ENCODE measurements at places on chromosomes 2 and 18.

DNA sequence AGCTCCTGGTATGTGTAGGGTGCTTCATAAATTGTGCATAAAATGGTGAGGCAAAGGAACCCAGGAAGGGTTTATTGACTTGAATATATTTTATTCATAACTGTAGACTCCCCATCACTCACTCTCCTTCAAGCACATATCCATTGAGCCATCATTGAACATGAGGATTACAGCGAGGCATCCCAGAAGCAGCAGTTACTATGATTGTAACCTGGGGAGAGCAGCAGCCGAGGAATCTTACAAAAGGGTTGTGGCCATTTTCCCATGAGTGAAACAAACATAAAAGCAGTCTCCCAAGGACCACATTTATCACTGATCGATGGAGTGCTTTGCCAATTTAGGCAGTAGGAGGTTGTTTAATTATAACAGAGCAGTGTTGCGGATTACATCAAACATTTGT is 183.4 kb downstream of the NCK2 start:
- DNase-seq = no peak

DNA sequence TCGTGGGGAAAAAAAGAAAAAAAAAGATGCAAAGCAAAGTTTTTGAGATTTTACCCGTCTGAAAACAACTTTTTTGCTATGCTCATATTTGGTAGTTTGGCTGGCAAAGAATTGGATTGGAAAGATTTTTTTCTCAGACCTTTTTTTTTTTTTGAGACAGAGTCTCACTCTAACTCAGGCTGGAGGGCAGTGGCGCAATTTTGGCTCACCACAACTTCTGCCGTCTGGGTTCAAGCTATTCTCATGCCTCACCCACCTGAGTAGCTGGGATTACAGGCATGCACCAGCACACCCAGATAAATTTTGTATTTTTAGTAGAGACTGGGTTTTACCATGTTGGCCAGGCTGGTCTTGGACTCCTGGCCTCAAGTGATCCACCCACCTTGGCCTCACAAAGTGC is 56.3 kb upstream of the TANC1 start:
- no peak for DNase-seq

- no peak for DNase-seq
Observed at GRCh38 chr2:186721956-186722355, 28.1 kb downstream of the FAM171B start.

- DNase-seq = no peak
Observed at GRCh38 chr2:135585586-135585985, 54.3 kb downstream of the R3HDM1 start.

DNA sequence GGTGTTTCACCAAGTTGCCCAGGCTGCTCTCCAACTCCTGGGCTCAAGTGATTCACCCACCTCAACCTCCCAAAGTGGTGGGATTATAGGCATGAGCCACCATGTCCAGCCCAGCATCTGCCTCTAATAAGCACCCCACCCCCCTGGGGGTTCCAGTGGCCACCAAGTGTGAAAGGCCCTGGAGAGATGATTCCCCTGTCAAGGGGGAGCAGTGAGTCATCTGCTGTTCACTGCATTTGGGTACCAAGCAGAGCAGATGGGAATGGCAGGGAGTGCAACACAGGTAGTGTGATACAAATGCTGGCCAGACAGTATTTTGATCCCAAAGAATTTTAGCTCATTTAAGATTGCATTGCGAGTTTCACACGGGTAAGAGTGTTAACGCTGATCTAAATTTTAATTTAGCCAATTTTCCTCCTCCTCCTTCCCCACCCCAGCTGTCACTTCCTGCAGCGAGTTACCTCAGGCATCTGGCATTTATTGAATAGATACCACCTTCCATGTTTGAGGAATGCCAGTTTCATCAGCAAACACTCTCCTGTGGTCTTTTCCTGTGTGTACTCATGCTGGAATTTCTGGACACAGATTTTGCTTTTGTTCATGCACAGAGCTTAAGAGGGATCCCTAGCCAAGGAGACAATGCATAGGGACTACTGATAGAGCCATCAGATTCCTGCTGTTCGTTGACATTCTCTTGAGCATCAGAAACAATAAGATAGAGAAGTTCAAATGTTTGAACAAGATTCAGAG is 32.4 kb upstream of the NCK2 start:
- no peak for DNase-seq

GRCh38 chr2:29075894-29076705 is 1.8 kb upstream of the PCARE start:
- no peak for DNase-seq

DNA sequence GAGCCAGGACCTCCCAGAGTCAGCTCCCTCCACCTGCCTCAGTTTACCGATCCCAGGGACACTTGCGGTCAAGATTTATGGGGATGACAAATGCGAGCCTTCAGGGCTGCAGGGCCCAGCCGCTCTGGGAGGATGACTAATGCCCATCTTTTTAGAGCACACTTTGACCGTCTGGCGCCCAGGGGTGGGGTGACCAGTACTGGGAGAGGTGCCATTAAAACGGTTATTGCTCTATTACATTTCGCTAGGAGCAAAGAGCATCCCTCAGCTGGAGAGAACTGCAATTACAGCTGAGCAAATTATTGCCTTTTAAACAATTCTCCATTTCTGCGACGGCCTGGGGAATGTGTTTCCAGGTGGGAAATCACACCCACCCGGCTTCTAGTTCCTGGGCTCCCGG is 42.6 kb upstream of the HPCAL1 start:
- DNase-seq = no peak

All from HuH-7 (cell line).